GM04503 (cell line): ENCODE measurements at places on chromosomes 2 and 18.

DNA sequence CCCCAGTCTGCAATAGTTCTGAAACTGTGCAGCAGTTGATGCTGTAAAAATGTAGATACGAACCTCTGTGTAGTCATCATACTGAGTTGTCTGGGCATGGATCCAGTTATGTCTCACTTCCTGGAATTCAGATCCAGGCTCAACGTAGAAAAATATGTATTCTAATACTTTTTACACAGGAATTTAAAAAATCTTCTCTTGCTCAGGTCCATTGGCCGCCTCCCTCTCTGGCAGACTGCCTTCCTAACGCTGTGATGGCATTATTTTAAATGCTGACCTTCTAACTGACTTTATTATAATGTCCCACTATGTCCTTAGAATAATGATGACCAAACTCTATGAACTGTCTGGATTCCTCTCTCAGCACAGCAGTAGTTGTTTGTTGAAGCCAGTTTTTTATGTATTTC lies 119.6 kb downstream of the FEZ2 start:
- DNase-seq, result peak; percentile 88

GRCh38 chr2:230358305-230358704 lies 31.3 kb downstream of the SP140L start:
- peak; percentile 18 for DNase-seq

DNA sequence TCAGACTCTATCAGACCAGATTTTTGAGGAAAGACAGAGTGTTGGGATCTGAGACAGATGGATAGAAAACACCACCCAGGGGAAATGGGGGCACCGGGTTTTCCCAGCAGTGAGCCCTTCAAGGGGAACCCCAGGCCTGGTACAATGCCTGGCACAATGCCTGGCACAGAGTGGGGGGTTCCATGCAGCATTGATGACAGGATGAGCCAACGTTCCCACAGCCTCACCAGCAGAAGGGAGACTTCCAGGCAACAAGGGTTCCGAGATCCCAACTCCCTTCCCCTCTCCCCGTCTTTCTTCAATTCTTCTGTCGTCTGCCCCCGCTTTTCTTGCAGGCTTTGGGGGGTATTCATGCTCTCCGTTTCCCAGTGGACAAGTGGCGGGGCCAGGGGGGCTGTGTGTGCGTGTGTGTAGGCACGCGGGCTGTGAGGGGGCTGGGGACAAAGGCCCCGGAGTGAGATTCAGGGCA lies 132.1 kb upstream of the HAAO start:
- no peak for DNase-seq

DNA sequence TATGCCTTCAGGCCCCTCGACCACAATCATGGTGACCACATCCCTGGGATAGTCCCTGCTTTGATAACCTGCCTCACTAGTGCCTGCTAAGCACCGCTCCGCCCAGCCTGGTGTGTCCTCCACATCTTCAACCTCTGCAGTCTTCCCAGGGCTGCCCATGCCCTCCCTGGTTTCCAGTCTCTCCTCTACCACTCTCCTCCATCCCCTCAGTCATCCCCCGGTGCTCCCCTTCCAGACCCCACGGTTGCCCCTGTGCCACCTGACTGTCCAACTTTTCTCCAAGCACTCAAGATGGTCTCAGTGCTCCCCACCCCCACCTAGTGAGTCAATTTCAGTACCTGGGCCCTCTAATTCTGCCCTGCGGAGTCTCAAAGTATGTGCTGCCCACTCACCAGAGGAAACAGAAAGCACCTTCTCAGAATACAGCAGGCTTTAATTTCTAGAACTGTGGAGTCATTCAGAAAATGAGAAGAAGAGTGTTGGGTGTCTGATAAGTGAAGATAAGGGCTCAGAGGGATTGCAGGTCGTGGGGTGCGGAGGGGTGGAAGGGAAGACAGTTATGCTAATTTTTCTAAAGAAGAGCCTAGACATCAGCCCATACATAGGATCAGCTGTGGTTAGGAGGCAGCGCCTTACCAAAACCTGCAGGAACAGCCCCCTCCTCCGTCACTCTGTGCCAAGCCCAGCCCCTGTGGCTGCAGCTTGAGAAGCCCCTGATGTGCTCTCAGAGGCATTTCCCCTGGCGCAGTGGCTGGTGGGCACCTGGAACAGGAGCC lies 53.6 kb upstream of the CAB39 start:
- DNase-seq, result no peak

- peak; percentile 37 for DNase-seq
Measured at GRCh38 chr2:119809339-119810048, 49.8 kb downstream of the PTPN4 start.

DNA sequence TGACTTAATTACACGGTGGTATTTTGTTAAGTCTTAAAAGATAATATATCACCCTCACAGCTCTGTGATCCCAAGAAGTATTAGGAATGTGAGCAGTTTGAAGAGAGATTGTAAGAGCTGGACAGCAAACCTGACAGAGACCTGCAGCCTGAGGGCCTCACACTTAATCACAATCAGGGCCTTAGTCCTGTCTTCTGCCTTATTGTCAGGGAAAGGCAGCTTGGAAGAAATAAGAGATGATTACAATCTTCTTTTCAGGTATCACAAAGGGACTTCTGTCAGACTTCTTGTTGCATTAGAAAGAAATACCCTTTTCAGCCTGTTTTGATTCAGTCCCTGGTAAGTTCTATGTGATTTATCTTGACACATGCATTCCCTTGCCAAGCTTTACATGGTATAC lies 1433.8 kb upstream of the SLC39A10 start:
- DNase-seq, result no peak

GRCh38 chr2:220279372-220279771 lies 651.9 kb downstream of the SLC4A3 start:
- DNase-seq, result peak; percentile 59

- DNase-seq, result no peak
Measured at GRCh38 chr2:673615-674320, 3.4 kb downstream of the TMEM18 start.

DNA sequence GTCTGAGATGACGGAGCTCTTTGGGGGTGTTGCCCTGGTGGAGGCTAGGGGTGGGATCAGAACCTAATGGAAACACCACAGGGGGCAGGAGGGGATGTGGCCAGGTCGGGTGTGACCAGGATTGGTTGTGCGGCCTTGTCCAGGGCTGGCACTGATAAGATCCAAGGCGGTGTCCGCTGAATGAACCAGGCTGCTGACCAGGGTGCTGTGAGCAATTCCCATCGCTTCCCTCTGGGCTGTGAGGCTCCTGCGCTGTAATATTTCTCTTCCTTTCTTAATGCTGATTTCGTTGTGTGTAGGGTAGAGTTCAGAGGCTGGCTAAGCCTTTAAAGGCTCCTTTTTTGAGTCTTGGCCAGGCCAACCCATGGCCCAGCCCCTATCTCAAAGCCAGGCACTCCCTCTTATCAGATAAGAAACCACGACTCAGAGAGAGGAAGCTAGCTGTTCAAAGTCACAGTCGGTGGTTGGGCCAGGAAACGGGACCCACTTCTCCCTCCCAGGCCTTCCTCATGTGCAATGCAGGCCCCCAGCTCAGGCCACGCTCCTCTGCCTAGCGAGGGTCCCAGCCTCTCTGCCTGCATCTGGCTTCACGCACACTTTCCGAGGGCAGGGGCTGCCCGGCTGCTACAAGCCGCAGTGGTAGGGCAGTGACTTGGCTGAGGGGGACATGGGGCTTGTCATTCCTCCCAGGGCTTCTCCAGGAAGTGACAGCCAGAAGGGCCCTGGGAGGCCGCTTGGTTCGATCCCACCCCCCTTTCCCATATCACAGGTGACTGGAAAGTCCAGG lies 26.0 kb upstream of the FOSL2 start:
- DNase-seq, result no peak

- no peak for DNase-seq
Measured at GRCh38 chr2:119846021-119846420, 86.3 kb downstream of the PTPN4 start.

DNA sequence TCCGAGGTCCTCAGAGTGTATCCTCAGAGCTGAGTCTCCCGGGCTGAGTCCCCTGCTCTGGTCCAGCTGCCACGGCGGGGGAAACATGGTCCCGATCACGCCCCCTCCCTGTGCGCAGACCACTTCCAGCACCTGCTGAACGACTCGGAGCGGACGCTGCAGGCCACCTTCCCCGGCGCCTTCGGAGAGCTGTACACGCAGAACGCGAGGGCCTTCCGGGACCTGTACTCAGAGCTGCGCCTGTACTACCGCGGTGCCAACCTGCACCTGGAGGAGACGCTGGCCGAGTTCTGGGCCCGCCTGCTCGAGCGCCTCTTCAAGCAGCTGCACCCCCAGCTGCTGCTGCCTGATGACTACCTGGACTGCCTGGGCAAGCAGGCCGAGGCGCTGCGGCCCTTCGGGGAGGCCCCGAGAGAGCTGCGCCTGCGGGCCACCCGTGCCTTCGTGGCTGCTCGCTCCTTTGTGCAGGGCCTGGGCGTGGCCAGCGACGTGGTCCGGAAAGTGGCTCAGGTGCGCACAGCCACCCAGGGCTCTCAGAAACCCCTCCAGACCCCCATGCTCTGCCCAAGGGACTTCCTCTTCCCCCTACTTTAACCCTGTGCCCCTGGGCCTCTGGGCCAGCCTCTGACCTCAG lies 26.7 kb downstream of the GPC1 start:
- no peak for DNase-seq

- DNase-seq, result no peak
Measured at GRCh38 chr2:200077838-200078237, 122.5 kb downstream of the MAIP1 start.

GRCh38 chr2:101879466-101879865 lies 112.3 kb upstream of the IL1R2 start:
- DNase-seq, result no peak

DNA sequence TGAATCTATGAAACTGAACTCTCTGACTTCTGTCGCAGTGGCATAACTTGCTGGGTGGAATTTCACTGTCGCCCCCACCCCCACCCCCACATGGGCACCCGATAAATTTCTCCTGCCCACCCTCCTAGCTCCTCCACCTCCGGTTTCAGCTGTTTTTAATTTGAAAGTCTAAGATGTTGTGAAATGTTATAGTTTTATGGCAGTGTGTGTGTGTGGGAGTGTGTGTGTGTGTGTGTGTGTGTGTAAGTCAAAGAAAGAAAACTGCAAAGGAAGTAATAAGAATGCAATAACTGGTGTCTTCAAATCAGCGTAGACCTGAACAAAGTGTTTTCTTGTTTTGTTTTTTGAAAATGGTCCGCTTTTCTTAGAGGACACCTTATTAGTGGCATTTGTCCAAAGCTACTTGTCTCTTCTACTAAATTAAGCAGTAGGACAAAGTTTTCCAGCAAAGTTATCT lies 388 bp downstream of the DTNA start:
- peak; percentile 35 for DNase-seq

GRCh38 chr2:61356261-61356957 lies 114.5 kb downstream of the USP34 start:
- DNase-seq, result peak; percentile 34

- no peak for DNase-seq
Measured at GRCh38 chr2:197615016-197615652, 60.3 kb downstream of the RFTN2 start.

DNA sequence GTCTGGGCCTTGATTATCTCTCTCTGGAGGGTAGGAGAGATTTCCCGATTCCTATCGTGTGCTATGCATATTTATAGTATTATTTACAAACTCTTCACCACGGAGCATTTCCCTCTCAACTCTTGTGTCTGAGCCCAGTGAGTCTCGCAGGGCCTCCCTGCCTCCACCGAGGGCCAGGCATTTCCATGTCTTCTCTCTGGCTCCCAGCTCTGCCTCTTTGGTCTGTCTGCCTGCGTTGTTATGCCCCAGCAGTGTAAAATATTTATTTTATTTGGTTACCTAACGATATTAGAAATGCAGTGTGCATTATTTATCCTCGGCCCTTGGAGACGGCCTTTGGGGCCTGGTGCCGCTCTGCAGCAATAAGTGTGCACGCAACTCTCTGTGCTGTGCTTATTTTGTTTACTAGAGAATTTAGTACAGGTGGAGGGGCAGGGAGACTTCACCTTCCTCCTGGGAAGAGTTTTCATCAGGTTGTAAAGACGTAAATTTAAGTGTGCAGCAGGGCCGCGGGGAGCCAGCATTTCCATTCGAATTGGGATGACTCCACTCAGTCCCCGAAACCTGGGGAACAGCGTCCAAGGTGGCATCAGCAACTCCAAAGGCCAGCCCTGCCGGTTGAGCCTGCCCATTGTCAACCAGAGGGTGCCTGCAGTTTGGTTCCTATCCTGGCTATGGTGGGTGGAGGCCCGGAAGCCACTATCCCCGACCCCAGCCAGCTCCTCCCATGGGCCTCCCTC lies 100.2 kb downstream of the PTGR3 start:
- no peak for DNase-seq

DNA sequence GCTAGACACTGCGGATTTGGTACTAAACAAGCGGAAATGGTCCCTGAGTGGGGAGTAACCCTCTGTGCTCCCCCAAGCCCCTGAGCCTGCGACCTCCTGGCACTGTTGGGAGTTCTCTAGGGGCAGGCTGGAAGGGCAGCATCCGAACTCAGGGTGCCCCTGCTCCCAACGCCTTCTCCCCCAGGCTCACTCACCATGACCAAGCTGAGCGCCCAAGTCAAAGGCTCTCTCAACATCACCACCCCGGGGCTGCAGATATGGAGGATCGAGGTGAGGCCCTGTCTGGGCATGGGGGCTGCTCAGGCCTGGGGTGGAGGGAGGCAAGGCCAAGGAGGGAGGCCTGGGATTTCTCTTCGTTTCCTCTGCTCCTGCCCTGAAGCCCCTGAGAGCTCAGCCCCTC lies 4.7 kb downstream of the VIL1 start:
- DNase-seq, result no peak

DNA sequence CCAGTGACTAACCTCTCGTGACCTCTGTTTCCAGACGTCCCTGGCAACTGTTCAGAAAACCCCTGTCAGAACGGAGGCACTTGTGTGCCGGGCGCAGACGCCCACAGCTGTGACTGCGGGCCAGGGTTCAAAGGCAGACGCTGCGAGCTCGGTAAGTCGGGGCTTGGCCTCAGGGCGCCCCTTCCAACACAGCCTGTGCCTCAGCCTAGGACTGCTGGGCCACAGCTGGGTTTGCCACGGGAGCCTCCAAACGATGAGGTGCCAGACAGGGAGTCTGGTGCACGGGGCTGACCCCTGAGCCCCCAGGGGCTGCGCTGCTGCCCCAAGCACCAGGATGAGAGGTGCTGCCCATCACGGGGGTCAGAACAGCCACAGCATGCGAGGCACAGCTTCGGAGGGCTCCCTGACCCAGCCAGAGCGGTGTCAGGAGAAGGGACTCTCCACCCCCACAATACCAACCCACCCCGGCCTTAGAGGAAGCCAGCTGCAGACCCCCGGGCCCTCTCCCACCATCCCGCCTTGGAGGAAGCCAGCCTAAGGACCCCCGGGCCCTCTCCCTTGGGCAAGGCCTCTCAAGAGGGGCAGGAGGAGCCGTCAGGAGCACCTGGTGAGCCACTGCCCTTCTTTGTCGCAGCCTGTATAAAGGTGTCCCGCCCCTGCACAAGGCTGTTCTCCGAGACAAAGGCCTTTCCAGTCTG lies 20.3 kb downstream of the MTERF4 start:
- no peak for DNase-seq
